Motor neuron (in vitro differentiated cells): ENCODE measurements at places on chromosomes 1 and 21. TPM values are rescaled to one million over a fixed set of nuclear protein-coding genes. Genes with fewer than 3 reads are reported as not detected.

- no peak for ATAC-seq
Observed at GRCh38 chr1:59532102-59532501, 235.2 kb downstream of the FGGY start.

GRCh38 chr1:151311589-151312331 lies 15.5 kb downstream of the PI4KB start:
- ATAC-seq, result peak; percentile 99

DNA sequence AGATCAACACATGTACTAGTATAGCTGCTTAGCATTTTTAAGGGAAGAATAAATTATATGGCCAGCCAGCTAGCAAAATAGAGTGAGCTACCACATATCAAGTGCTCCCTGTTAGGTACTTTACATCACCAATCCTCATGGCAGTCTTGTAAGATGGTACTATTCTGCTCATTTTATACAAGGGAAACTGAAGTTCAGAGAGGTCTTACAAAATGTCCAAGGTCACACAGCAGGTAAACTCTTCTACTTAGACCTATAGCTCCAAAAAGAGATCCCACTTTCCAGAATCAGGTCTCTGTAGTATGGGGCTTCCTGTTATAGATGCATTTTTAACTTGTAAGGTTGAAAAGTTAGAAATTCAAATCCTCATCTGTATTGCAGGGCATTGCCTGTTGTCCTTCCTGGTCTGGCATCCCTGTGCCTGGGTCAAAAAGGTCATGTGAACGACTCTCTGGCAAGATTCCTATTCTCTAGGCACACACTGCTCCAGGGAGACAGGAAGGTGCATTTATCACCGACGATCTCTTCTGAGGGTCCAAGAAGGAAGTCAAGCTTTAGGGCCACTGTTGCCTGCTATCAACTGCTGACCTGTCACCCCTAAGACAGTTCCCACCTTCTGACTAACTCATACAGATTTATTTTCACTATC lies 41.1 kb downstream of the TRIT1 start:
- no peak for ATAC-seq

DNA sequence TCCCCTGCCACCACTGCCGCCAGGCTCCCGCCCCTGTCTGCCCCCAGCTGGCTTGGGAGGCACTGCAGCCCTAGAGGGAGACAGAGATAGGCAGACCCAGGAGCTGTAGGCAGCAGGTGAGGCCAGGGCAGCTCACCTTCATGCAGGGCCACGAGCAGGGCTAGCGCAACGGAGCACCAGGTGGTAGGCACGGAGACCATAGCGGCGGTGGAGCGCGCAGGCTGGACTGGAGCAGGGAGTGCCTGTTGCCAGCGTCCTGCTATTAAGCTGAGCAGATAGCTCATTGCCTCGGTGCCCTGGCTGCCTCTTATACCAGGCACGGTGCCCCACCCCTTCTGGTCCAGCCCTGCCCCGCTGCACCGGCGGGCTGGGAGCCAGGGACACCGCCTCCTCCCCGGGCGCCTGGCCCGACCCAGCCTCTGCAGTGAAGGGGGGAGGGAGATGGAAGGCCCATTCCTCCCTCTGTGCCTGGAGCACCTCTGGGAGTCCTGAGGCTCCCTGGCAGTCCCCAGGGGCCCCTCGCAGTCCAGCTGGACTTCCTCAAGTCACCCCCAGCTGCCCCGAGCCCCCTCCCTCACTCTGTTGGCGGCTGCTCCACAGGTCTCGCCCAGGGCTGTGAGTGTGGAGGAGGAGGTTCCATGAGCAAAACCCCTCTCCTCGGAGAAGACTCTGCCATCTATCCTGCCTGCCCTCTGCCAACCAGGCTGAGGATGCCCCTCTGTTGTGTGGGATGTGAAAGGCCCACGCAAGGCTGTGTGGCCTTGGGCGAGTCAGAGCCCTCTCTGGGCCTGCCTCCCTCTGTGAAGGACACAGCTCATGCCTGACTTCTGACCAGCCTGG lies at the start of gene EDN2:
Gene EDN2 (minus strand): TSS at position 282 of the 840 bp plus-strand sequence. CDS start 82 bp downstream, at position 200.
- ATAC-seq, result peak; percentile 32

GRCh38 chr1:85278853-85279314 lies 2.5 kb upstream of the BCL10 start:
- ATAC-seq, result no peak

DNA sequence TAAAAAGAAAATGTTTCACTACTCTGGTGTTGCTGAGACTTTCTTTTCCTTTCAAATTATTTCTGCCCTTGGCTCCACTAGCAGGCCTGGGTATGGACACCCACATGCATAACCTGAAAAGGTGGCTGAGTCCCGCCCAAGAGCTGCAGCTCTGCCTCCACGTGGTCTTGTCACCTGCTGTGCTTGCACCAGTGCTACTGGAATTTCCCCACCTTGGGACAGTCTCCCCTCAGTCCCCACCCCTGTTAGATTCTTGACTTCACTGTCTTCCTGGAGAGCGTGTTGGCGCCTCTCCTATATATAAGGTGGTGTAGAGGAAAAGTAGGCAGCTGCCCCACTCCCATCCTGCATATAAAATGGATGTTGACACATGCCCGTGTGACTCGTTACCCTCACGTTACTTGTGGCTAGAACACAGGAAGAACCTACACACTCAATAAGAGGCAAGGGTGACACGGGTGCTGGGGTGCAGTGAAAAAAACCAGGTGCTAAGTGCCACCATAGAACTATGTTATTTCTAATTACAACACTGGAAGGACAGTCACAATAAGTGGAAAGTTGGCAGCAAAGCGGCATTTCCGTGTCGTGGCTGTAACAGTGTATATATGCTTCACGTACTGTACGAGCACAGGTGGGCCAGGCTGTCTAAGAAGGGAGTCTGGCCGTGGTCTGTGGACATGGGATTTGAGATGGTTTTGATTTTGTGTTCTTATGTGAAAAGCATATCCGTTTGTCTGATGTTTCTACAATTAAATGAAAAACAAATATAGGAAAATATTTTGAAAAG lies 61.0 kb downstream of the POFUT2 start:
- ATAC-seq, result no peak

- no peak for ATAC-seq
Observed at GRCh38 chr1:227764019-227764391, 28.8 kb downstream of the SNAP47 start.

GRCh38 chr21:45259206-45259840 lies 28.4 kb downstream of the POFUT2 start:
- no peak for ATAC-seq

DNA sequence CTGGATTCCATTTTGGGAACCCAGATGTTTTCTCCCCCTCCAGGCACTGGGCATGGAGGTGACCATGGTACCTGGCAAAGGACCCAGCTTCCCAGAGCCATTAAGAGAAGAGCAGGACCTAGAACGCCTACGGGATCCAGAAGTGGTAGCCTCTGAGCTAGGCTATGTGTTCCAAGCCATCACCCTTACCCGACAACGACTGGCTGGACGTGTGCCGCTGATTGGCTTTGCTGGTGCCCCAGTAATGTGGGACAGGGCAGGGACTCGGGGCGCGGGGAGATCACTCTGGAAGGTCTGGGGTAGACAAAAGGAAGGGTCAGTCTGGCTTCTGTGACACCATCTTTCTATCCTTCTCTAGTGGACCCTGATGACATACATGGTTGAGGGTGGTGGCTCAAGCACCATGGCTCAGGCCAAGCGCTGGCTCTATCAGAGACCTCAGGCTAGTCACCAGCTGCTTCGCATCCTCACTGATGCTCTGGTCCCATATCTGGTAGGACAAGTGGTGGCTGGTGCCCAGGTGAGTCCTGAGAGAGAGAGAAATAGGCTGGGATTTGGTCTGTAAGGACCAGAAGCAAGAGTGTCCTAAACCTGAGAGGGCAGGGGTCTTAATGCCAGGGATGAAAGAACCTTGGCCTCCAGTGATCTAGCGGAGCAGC lies 1.6 kb downstream of the UROD start:
- no peak for ATAC-seq

- no peak for ATAC-seq
Observed at GRCh38 chr1:42680921-42681683, 1.1 kb upstream of the YBX1 start.

DNA sequence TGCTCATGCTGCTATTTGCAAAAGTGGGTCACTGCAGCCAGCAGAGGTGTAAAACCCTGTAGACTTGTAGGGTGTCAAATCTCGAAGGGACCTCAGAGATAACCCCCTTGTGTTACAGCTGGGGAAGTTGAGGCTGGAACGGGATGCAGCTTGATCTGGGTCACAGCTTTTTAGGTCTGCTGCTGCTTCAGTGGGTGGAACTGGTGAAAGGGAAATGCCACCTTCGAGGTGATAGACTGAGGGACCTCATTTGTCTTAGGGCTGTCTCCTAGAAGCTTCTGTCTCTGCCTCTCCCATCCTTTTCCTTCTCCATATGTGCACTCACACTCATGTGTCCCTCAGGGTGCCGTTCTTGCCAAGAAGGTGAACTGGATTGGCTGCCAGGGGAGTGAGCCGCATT lies 35.4 kb downstream of the QSOX1 start:
- no peak for ATAC-seq

DNA sequence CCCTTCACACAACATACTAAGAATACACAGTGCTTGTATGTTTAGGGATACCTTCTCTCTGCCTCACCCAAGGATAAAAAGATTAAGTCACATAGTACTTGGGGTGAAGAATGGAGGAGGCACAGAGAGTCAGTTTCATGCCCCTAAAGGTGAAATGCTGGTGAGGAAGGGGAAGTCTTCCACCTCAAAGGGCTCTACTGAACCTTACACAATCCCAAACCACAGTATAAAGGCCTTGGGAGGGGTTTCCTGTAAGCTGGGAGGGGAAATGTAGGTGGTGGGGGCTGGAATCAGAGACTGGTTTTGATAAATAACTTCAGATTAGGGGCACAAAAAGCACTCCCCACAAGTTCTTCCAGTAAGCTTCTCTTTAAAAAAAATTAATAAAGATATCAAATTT lies 3.5 kb downstream of the MINDY1 start:
- ATAC-seq, result no peak

- ATAC-seq, result peak; percentile 95
Observed at GRCh38 chr1:17161137-17161740, 42.0 kb upstream of the PADI2 start.

GRCh38 chr1:208988811-208989222 lies 594.7 kb upstream of the CAMK1G start:
- peak; percentile 38 for ATAC-seq

GRCh38 chr1:232468249-232468648 lies 161.7 kb downstream of the SIPA1L2 start:
- ATAC-seq, result no peak

DNA sequence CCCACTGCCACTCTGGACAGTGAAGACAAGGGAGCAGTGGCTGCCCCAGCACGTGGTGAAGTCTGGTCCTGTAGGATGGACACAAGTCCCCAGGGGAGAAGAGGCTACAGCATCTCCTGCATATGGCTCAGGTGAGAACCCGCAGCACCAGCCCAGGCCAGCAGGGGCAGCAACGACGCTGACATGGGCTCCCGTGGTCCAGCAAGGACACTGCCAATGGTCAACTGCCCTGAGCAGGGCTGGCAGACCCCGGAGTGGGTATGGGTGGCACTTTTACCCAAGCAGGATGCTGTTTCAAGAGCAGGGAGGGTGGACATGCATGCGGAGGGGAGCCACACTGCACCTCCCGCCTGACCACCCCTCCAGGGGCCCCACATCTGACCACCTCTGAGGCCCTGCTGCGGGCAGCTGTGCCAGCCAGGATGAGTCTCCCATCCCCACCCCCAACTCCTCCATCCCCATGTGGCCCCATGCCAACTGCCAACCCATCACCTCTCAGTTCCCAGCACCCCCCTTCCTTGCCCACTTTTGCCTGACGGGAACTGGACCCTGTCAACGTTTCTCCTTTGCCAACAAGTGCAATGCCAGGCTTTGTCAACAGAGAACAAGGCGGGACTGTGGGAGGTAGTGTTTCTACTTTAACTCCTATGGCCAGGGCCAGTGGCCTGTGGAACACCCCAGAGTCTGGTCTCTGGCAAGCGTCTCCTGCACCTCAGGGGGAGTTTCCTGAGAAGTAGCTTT lies 8.6 kb downstream of the MORN1 start:
- ATAC-seq, result peak; percentile 5

DNA sequence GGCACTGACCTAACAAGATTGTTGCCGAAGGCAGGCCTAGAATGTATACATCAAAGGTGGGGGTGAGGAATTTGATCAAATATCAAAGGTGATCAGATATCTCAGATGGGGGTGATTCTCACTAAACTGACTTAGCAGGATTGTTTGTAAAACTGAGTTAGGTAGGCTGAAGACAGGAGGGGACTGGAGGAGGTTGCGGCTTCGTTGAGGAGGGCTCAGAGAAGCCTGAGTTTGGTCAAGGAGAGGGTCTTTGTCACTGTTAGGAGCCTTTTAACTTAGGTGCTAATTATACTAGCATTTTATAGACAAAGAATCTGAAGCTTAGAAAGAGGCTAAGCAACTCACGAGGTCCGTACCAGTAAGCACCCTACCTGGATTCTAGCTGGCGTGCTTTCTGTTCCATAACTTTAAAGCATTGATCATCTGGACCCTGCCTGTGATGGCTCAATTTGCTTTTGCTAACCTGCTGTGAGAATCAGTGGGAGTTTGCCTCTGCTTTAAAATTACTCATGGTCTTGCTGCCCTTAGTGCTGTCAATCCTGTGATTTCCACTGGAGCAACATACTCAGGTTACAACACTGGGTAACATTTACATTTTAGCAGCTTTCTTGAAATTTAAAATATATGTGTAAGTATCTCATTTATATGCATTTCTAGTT lies 49.8 kb downstream of the ITSN1 start:
- peak; percentile 46 for ATAC-seq

- ATAC-seq, result peak; percentile 84
Observed at GRCh38 chr1:87278825-87279535, 49.7 kb upstream of the LMO4 start.

- ATAC-seq, result no peak
Observed at GRCh38 chr1:174077749-174078490, 55.8 kb upstream of the RC3H1 start.

- ATAC-seq, result no peak
Observed at GRCh38 chr1:200336901-200337391, 72.9 kb downstream of the ZNF281 start.

DNA sequence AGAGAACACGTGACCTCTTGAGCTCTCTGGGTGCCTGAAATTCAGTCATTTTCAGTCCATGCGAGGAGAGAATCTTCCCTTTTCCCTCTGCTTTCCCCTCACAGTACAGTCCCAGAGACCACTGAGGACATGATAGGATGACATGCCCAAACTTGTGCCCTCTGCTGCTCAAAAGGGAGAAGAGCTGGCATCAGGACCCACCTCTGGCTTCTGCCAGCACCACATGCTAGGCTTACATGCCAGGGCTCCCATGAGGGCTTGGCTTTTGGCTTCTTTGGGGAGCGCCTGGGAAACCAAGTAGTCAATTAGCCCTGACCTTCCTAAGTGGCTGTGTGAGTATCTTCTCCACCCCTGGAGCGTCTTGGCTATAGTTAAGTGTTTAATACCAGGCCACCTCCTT lies 13.8 kb upstream of the KCNQ4 start:
- no peak for ATAC-seq

C1orf141 gene
- total RNA-seq, result 0.50 and 0.59 TPM in 2 replicates

ADAMTS1 gene
- 27.8 and 36.6 TPM in 2 replicates for total RNA-seq

SLAMF7 gene
- total RNA-seq, result 0.09 and 0.31 TPM in 2 replicates

TTC3 gene
- total RNA-seq, result 129 and 137 TPM in 2 replicates

REN gene
- total RNA-seq, result not detected in 2 replicates

PDC gene
- 0.29 and 0.50 TPM in 2 replicates for total RNA-seq

KLHL20 gene
- 15.5 and 18.2 TPM in 2 replicates for total RNA-seq

FTCD gene
- 0.79 and 0.87 TPM in 2 replicates for total RNA-seq

RBM11 gene
- 0.16 and 0.20 TPM in 2 replicates for total RNA-seq

HCRTR1 gene
- 0.35 and 0.36 TPM in 2 replicates for total RNA-seq

C1orf116 gene
- 0.23 and 0.26 TPM in 2 replicates for total RNA-seq
